ENCODE measurements at places on chromosomes 5 and 9. TPM values are rescaled to one million over a fixed set of nuclear protein-coding genes. Genes with fewer than 3 reads are reported as not detected.

- H3K4me1 ChIP-seq, result no peaks in the 10 kb centered on the region
- DNase-seq, result no peak
- no peaks in the 10 kb centered on the region for H3K36me3 ChIP-seq
- no peaks in the 10 kb centered on the region for H3K27me3 ChIP-seq
These were observed 32.1 kb upstream of the MSANTD3 start for GRCh38 chr9:100394816-100395215.

GRCh38 chr5:60371065-60371464, 328.9 kb downstream of the DEPDC1B start:
- peaks cover 37% of the 10 kb centered on the region for H3K4me1 ChIP-seq
- DNase-seq, result no peak
- H3K27me3 ChIP-seq, result no peaks in the 10 kb centered on the region
- no peaks in the 10 kb centered on the region for H3K36me3 ChIP-seq
- no peak overlapping the region for H3K27ac ChIP-seq
- H3K4me3 ChIP-seq, result no peak overlapping the region

DNA sequence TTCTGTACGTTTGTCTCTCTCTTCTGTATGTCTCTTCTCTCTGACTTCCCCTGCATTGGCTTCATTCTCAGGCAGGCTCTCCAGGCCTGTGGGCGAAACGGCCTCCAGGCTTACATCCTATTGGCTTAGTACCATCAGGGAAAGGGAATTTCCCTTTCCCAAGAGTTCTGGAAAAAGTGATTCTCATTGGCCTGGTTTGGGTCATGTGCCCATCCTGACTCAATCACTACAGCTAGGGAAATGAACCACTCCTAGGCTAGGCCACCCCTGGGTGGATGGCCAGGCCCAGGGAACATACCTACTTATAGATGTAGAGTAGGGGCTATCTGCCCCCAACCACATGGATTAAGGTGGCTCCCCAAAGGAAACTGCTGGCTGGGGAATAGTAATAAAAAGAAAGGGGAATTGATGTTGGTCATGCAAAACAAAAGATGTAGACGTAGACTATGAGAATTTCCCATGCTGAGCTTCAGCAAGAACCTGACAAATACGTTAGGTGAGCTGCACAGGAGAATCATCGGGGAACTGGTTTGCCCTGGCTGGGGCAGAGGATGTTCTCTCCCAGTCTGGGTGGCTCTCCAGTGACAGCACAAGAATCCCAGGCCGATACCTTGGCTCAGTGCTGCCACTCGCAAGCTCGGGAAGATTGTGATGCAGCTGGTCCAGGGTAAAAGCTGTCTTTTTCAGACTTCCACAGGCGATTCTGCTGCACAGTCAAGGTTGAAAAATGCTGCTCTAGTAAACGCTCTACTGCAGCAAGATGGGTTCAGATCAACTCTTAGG, 3.7 kb upstream of the EGR1 start:
- H3K36me3 ChIP-seq, result no peaks in the 10 kb centered on the region
- H3K4me3 ChIP-seq, result peak overlapping the region; percentile 14
- DNase-seq, result no peak
- peaks cover 2% of the 10 kb centered on the region for H3K27me3 ChIP-seq

DNA sequence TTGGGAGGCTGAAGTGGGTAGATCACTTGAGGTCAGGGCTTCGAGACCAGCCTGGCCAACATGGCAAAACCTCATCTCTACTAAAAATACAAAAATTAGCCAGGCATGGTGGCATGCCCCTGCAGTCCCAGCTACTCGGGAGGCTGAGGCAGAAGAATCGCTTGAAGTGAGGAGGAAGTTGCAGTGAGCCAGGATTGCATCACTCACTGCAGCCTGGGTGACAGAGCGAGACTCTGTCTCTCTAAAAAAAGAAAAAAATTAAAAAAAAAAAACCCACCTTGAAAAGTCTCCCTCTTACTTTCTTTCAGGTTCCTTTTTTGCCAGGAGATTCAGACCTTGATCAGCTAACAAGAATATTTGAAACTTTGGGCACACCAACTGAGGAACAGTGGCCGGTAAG, 34.2 kb downstream of the CDK7 start:
- no peaks in the 10 kb centered on the region for H3K4me1 ChIP-seq
- no peak overlapping the region for H3K27ac ChIP-seq
- no peaks in the 10 kb centered on the region for H3K27me3 ChIP-seq
- H3K36me3 ChIP-seq, result peaks cover 6% of the 10 kb centered on the region
- DNase-seq, result no peak

DNA sequence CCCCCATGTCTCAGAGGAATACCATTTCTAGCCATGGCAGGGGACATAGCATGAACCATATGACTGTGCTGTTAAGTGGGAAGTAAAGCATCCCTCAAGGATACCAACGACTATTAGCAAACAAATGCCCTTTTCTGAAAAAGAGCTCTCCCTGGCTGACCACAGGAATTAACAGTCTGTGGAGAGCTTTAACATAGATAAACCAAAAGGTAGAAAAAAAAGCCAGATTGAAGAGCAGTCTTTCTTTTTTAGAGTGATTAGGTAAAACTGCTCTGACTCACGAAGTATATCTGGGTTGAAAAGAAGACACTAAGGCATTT, 532.7 kb upstream of the DMAC1 start:
- no peak overlapping the region for H3K4me3 ChIP-seq
- H3K27ac ChIP-seq, result no peak overlapping the region
- DNase-seq, result no peak
- H3K27me3 ChIP-seq, result no peaks in the 10 kb centered on the region
- no peaks in the 10 kb centered on the region for H3K36me3 ChIP-seq
- H3K4me1 ChIP-seq, result no peaks in the 10 kb centered on the region

GRCh38 chr5:165497707-165498106, 1992.3 kb downstream of the MAT2B start:
- H3K27ac ChIP-seq, result no peak overlapping the region
- H3K36me3 ChIP-seq, result no peaks in the 10 kb centered on the region
- no peaks in the 10 kb centered on the region for H3K27me3 ChIP-seq

DNA sequence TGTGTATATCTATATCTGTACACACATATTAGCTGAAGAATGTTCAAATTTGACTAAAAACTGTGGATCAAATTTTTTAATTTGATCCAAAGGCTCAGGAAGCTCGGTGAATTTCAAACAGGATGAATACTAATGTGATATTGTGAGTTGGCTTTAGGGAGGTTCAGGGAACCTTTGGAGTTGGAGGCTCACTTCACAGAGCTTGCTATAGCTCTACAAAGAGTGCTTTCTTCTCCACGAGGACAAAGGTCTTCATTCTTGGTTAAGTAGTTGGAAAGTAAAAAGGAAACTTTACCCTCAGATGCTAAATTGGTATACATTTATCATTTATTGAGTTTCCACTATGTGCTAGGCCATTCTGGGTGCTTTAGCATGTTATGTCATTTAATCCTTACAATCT, 36.3 kb upstream of the MTAP start:
- H3K4me1 ChIP-seq, result peaks cover 9% of the 10 kb centered on the region
- no peaks in the 10 kb centered on the region for H3K36me3 ChIP-seq
- no peaks in the 10 kb centered on the region for H3K27me3 ChIP-seq
- H3K4me3 ChIP-seq, result no peak overlapping the region

DNA sequence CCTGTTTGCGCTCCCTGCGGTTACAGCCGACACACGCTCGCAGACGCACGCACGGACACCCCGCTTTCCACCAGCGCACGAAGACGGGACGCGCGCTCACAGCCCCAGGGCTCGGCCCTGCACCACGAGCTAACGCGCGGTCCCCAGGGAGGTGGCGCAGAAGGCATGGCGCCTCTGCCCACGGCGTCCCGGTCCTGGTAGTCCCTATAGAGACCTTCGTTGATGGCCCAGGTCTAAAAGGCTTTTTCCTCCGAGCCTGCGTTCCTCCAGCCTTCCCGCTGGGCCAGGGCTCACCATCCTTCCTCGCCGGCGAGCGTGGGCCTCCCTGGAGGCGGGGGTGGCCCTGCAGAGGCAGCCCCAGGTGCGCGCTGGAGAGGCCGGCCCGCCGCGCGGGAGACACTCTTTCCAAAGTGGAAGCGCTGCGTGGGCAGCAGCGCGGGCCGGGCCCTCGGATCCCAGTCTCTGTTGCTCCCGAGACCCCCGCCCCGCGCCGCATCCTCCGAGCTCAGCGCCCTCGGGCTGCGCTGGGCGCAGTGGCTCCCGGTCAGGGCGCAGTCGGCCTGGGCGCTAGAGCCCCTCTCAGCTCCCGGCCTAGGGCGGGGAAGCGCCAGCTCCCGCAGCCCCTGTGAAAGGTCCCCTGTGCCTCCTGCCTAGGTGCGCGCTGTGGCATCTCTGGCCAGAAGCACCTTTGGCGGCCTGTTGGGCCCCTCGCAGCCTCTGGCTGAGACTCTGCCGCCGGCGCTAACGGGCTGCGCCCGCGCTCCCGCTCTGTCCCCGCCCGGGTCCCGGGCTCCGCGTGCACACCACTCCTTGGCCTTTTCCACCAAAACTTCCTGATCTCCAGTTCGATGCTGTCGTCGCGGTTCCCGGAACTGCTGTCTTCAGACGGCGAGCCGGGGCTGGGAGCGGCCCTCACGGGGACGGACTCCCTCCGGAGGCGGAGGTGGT, 31.9 kb upstream of the FANCC start:
- no peaks in the 10 kb centered on the region for H3K4me1 ChIP-seq
- H3K4me3 ChIP-seq, result peak overlapping the region; percentile 44
- H3K27ac ChIP-seq, result no peak overlapping the region
- no peak for DNase-seq
- H3K36me3 ChIP-seq, result no peaks in the 10 kb centered on the region

DNA sequence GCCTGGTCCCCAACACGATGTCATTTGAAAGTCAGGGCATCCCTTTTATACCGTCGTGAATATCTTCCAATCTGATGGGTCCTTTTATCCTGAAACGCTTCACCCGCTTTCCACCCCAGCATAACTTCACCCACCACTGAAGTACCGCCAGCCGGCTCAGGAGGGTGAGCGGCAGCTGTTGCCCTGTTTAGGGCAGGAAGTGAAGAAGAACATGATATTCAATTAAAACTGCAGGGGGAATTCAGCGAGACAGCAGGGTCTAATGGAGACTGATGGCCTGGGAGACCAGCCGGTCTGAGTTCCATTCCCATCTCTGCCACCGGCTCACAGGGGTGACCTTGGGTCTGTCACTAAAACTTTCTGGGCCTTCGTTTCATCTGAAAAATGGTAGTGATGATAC, 68.2 kb upstream of the EGFLAM start:
- H3K4me1 ChIP-seq, result peaks cover 57% of the 10 kb centered on the region
- no peaks in the 10 kb centered on the region for H3K27me3 ChIP-seq
- H3K36me3 ChIP-seq, result no peaks in the 10 kb centered on the region
- H3K4me3 ChIP-seq, result no peak overlapping the region

- DNase-seq, result no peak
- no peaks in the 10 kb centered on the region for H3K4me1 ChIP-seq
- no peak overlapping the region for H3K4me3 ChIP-seq
- no peaks in the 10 kb centered on the region for H3K36me3 ChIP-seq
- no peak overlapping the region for H3K27ac ChIP-seq
- H3K27me3 ChIP-seq, result no peaks in the 10 kb centered on the region
These were observed 1378.1 kb downstream of the EFNA5 start for GRCh38 chr5:106292654-106293053.

DNA sequence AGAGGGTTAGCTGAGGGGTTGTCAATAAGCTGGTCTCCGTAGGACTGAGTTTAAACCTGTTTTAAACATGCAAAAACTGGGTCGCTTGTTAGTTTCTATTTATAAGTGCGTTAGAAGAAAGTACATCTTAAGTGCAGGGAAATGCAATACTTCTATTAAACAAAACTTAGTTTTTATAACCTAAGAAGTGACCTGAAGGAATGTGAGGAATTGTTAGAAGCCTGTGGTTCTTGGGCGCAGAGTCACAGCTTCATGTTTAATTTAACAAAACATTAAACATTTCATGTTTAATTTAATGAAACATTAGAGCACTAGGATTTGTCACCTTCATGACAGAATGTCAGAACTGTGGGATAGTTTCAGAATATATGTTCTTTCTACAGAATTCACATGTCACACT, 469.2 kb upstream of the WWC1 start:
- no peaks in the 10 kb centered on the region for H3K4me1 ChIP-seq
- no peak overlapping the region for H3K27ac ChIP-seq
- no peak for DNase-seq
- no peaks in the 10 kb centered on the region for H3K36me3 ChIP-seq
- H3K27me3 ChIP-seq, result no peaks in the 10 kb centered on the region
- H3K4me3 ChIP-seq, result no peak overlapping the region

DNA sequence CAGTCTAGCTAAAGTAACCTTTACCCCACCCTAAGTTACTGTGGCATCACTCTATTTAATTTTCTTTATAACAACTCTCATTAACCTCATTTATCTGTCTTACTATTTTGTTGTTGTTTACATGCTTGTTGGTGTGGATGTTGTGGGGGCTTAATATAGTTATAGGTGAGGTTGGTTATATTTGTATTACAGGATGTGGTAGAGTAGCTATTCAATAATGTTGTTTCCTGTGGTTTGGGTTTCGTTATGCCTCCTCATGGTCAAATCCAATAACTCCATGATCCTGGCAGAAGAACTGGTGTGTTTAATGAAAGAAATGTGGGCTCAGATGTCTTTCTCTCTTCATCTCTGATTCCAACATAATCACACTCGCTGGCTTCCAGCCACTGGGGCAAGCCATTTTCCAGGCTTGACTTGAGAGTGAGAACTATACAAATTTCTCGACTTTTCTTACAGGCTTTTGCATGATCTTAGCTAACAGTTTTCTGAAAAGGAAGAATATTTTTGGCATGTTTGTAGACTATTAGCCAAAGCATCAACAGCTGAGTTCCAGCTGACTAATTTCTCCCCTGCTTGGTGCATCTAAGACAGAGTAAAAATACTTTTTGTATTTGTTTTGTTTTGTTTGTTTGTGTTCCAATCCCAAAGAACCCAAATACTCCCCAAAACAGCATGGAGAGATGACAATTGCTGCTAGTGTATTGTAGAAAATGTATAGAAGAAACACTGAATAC, 303.7 kb upstream of the PAPPA start:
- no peak overlapping the region for H3K4me3 ChIP-seq
- DNase-seq, result no peak
- no peak overlapping the region for H3K27ac ChIP-seq

DNA sequence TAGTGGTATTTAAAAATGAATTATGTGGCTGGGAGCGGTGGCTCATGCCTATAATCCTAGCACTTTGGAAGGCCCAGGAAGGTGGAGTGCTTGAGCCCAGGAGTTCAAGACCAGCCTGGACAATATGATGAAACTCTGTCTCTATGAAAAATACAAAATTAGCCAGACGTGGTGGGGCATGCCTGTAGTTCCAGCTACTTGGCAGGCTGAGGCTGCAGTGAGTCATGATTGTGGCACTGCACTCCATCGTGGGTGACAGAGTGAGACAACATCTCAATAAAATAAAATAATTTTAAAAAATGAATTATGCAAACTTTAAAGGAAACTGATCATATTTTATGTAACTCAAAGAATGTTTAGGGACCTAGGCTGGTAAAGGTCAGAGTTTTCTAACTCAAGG, 310.8 kb upstream of the DMRT1 start:
- DNase-seq, result no peak
- no peaks in the 10 kb centered on the region for H3K27me3 ChIP-seq
- no peaks in the 10 kb centered on the region for H3K36me3 ChIP-seq
- no peaks in the 10 kb centered on the region for H3K4me1 ChIP-seq
- H3K4me3 ChIP-seq, result no peak overlapping the region

GRCh38 chr5:115577741-115578140, 24.5 kb downstream of the TICAM2 start:
- no peak overlapping the region for H3K27ac ChIP-seq
- no peak for DNase-seq
- H3K4me1 ChIP-seq, result no peaks in the 10 kb centered on the region
- H3K4me3 ChIP-seq, result no peak overlapping the region

GRCh38 chr5:102529031-102529430, 30.2 kb upstream of the SLCO6A1 start:
- H3K4me1 ChIP-seq, result peaks cover 6% of the 10 kb centered on the region
- H3K27ac ChIP-seq, result no peak overlapping the region
- H3K36me3 ChIP-seq, result no peaks in the 10 kb centered on the region
- no peaks in the 10 kb centered on the region for H3K27me3 ChIP-seq
- no peak overlapping the region for H3K4me3 ChIP-seq
- DNase-seq, result no peak

MCIDAS gene
- not detected for total RNA-seq

VAV2 gene
- total RNA-seq, result 21.2 TPM

RNF183 gene
- total RNA-seq, result 0.13 TPM

EQTN gene
- not detected for total RNA-seq

ZCCHC7 gene
- 15.9 TPM for total RNA-seq

Data from HepG2 (cell line).